Bronchus fibroblast of lung (primary cell): ENCODE measurements at places on chromosomes 16 and 17. TPM values are rescaled to one million over a fixed set of nuclear protein-coding genes. Genes with fewer than 3 reads are reported as not detected.

The BOLA2B gene
- 442 and 580 TPM in 2 replicates for total RNA-seq

The TP53TG3B gene
- not detected in 2 replicates for total RNA-seq

The STAT5A gene
- total RNA-seq: 6.4 and 11.8 TPM in 2 replicates

The DNASE1L2 gene
- 0.15 and 1.0 TPM in 2 replicates for total RNA-seq

The HS3ST6 gene
- not detected in 2 replicates for total RNA-seq

The PRR35 gene
- total RNA-seq: not detected in 2 replicates

The NPW gene
- 1.6 and 1.8 TPM in 2 replicates for total RNA-seq

The BICDL2 gene
- total RNA-seq: not detected in 2 replicates

The PRR29 gene
- 0.30 TPM in 1 of 2 replicates, not detected in the other for total RNA-seq

The CSH1 gene
- not detected in 2 replicates for total RNA-seq

The CBX4 gene
- total RNA-seq: 11.9 and 12.3 TPM in 2 replicates

The ZNHIT3 gene
- total RNA-seq: 34.6 and 36.8 TPM in 2 replicates

The KRT39 gene
- not detected in 2 replicates for total RNA-seq

The CDRT15 gene
- not detected in 2 replicates for total RNA-seq

The PROCA1 gene
- 1.8 and 2.9 TPM in 2 replicates for total RNA-seq

The RHBDL3 gene
- 0.15 TPM in 1 of 2 replicates, not detected in the other for total RNA-seq

The NUP88 gene
- 110 TPM in 2 replicates for total RNA-seq

The CA5A gene
- not detected in 2 replicates for total RNA-seq

The GDPD3 gene
- total RNA-seq: 0.17 and 0.74 TPM in 2 replicates

The NQO1 gene
- total RNA-seq: 161 and 170 TPM in 2 replicates

The KCNG4 gene
- total RNA-seq: not detected in 2 replicates

The PMP22 gene
- 43.0 and 51.6 TPM in 2 replicates for total RNA-seq

The C17orf50 gene
- not detected in 2 replicates for total RNA-seq

The CMTM3 gene
- total RNA-seq: 25.1 and 30.8 TPM in 2 replicates

The KRTAP3-2 gene
- total RNA-seq: not detected in 2 replicates

The TM4SF5 gene
- total RNA-seq: not detected in 2 replicates

The GDPD1 gene
- total RNA-seq: 0.45 and 0.50 TPM in 2 replicates

The MAP2K6 gene
- total RNA-seq: 2.9 and 4.5 TPM in 2 replicates

The SHISA6 gene
- not detected in 2 replicates for total RNA-seq

The CCL1 gene
- total RNA-seq: not detected in 2 replicates

The TLCD2 gene
- 1.0 TPM in 2 replicates for total RNA-seq

The KRT40 gene
- total RNA-seq: not detected in 2 replicates

The HP gene
- total RNA-seq: not detected in 2 replicates

The GPR139 gene
- not detected in 2 replicates for total RNA-seq
